ENCODE measurements at places on chromosomes 5 and 9.

DNA sequence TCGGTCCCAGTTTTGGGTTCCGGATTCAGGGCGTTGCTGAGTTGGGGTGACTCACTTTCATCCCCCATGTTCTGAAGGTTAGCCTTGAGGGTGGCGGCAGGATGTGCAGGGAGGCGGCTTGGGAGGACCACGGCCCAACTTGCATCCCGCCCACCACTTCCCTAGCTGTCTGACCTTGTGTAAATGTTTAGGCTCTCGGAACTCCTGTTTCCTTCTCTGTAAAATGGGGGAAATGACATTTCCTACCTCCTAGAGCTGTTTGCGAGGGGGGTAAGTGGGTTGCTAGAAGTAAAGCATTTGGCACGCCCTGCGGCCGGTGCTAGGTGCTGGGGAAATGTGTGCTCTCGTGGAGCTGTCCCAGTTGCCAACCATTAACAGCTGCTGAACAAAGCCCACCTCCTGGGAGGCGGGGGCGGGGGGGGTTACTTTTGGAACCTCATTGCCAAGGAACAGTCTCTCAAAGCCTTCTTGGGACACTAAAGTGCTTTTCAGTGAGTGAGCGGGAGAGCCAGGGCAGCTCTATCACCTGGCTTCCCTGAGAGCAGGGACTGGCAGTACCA is 27.5 kb downstream of the PTGES2 start:
- peaks cover 32% of the 10 kb centered on the region for H3K36me3 ChIP-seq
- H3K4me1 ChIP-seq, result peaks cover 61% of the 10 kb centered on the region
- H3K27ac ChIP-seq, result peak overlapping the region; percentile 54
- DNase-seq, result no peak
- no peak overlapping the region for H3K4me3 ChIP-seq

DNA sequence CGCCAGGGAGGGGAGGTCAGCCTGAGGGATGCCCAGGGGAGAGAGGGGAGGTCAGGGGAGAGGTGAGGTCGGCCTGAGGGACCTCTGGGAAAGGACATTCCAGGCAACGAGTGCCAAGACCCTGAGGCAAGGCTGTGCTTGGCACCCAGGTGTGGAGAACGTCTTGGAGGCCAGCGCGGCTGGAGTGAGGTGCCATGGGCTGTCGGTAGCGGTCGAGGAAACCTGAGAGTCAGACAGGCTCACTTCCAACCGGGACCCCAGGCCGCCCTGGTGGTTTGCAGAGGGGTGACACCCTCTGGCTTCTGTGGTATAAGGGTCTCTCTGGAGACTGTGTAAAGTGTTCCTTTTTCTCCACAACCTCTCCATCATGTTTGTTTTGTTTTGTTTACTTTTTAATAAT is 82.9 kb downstream of the CACNA1B start:
- no peaks in the 10 kb centered on the region for H3K4me1 ChIP-seq

- no peak overlapping the region for H3K4me3 ChIP-seq
- no peaks in the 10 kb centered on the region for H3K4me1 ChIP-seq
Measured at GRCh38 chr5:51033215-51033614, 350.0 kb upstream of the ISL1 start.

DNA sequence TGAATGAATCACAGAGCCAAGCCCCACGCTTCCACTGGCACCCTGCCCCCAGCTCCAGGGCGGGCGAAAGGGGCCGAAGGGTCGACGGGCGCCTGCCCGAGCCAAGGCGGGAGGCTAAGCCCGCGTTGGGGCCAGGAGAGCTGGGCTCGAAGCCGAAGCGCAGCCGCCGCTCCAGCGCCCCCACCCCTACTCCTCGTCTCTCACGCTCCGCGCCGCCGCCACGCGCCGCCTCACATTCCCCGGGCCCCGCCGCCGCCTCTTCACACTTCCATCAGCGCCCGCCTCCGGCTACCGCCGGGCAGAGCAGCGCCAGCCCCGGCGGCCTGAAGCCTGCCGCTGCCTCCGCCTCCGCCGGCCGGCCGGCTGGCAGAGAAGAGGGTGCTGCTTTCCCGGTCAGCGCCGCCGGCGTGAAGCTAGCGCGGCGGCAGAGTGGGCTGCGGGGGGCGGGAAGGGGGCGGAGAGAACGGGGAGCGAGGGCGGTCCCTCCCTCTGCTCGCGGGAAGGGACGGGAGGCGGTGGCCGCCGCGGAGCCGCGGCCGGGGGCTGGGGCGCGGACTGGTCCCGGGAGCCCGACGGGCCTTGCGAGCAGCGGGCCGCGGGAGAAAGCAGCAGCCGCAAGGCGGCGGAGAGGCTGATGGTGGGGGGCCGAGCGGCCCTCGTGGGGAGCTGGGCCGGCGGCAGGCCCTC is at the start of gene HOMER1:
Gene HOMER1 (minus strand): TSS at position 431 of the 687 bp plus-strand sequence. CDS start 1,360 bp downstream, outside the sequence.
- H3K36me3 ChIP-seq, result no peaks in the 10 kb centered on the region
- no peaks in the 10 kb centered on the region for H3K27me3 ChIP-seq
- H3K4me1 ChIP-seq, result peaks cover 17% of the 10 kb centered on the region

GRCh38 chr9:37082214-37082765 is 38.1 kb upstream of the ZCCHC7 start:
- no peak overlapping the region for H3K27ac ChIP-seq
- H3K36me3 ChIP-seq, result peaks cover 10% of the 10 kb centered on the region
- no peak overlapping the region for H3K4me3 ChIP-seq
- peak; percentile 17 for DNase-seq

GRCh38 chr5:102596951-102597350 is 98.2 kb upstream of the SLCO6A1 start:
- DNase-seq, result no peak
- H3K27ac ChIP-seq, result no peak overlapping the region
- H3K4me1 ChIP-seq, result peaks cover 8% of the 10 kb centered on the region
- no peaks in the 10 kb centered on the region for H3K36me3 ChIP-seq
- no peak overlapping the region for H3K4me3 ChIP-seq

- no peak overlapping the region for H3K4me3 ChIP-seq
- H3K36me3 ChIP-seq, result no peaks in the 10 kb centered on the region
- DNase-seq, result no peak
- no peaks in the 10 kb centered on the region for H3K27me3 ChIP-seq
- no peak overlapping the region for H3K27ac ChIP-seq
Measured at GRCh38 chr5:29379619-29380018, 1813.9 kb upstream of the CDH6 start.

DNA sequence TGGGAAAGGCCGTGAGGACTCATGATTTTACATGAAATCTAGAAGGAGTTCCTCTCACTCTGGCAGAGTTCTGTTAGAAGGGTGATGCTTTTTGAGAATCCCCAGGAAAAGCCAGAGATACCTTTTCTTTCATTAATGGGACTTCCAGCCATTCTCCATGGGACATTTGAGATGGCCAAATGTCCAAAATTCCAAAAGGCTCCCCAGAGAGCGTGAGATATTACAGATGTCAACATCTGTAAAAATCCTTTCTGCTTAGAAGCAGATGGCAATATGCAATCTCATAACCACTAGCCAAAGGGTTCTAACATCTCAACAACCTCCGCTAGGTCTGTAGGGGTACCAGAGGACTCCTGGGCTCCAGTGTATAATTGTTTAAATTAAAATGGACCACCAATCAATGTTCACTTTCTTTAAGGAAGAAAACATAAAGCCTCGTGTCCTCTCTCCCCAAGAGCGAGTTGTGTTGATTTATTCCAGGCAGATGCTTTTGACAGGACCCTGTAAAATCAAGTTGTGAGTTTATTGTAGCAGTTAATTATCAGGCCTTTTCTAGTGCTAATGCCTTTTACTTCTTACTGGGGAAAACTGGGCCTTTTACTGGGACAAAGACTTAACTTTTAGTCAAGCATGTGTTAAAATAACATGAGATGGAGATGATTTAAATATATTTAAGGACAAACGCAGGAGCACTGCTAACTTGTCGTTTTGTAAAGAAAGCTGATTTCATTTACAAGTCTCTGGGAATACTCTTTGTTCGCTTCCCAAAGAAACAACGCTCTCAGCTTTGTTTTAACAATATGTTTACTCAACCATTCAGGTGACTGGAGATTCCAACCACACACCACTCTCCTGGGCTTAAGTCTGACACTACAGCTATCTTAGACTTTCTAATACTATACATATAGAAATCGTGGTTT is 4.8 kb downstream of the GAS1 start:
- DNase-seq, result no peak
- H3K27me3 ChIP-seq, result peaks cover 36% of the 10 kb centered on the region
- H3K36me3 ChIP-seq, result no peaks in the 10 kb centered on the region

DNA sequence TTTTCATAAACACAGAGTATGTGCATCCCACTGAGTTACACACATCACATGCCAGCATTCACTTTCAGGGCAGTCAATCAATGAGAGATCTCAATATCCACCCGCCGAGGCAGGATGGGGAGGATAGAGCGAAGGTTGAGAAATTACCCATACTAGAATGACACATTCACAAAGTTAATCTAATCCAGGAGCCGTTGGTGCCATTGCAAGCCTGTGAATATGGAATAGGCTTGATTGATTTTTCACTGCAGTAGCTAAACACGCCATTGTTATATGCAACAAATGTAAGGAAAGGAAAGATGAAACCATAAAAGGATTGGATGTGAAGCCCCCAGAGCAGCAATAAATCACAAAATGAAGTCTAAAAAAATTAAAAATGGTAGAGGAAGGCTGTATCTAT is 167.9 kb upstream of the GPR151 start:
- H3K36me3 ChIP-seq, result no peaks in the 10 kb centered on the region
- no peak overlapping the region for H3K27ac ChIP-seq
- no peaks in the 10 kb centered on the region for H3K4me1 ChIP-seq
- DNase-seq, result no peak
- no peaks in the 10 kb centered on the region for H3K27me3 ChIP-seq
- no peak overlapping the region for H3K4me3 ChIP-seq

- no peaks in the 10 kb centered on the region for H3K4me1 ChIP-seq
- no peaks in the 10 kb centered on the region for H3K27me3 ChIP-seq
- H3K27ac ChIP-seq, result no peak overlapping the region
- no peak overlapping the region for H3K4me3 ChIP-seq
- H3K36me3 ChIP-seq, result no peaks in the 10 kb centered on the region
Measured at GRCh38 chr5:143931986-143932385, 120.0 kb downstream of the HMHB1 start.

- DNase-seq, result no peak
- H3K27me3 ChIP-seq, result no peaks in the 10 kb centered on the region
- no peaks in the 10 kb centered on the region for H3K4me1 ChIP-seq
- H3K4me3 ChIP-seq, result no peak overlapping the region
Measured at GRCh38 chr5:15183520-15183919, 311.9 kb upstream of the ANKH start.

- no peak overlapping the region for H3K4me3 ChIP-seq
- no peak for DNase-seq
- no peaks in the 10 kb centered on the region for H3K27me3 ChIP-seq
- no peak overlapping the region for H3K27ac ChIP-seq
- H3K4me1 ChIP-seq, result no peaks in the 10 kb centered on the region
- H3K36me3 ChIP-seq, result no peaks in the 10 kb centered on the region
Measured at GRCh38 chr5:150340614-150341255, 16.8 kb upstream of the TCOF1 start.

- no peaks in the 10 kb centered on the region for H3K27me3 ChIP-seq
- H3K27ac ChIP-seq, result no peak overlapping the region
- no peak overlapping the region for H3K4me3 ChIP-seq
- peak; percentile 60 for DNase-seq
Measured at GRCh38 chr9:132268725-132269352, 85.9 kb downstream of the SETX start.

DNA sequence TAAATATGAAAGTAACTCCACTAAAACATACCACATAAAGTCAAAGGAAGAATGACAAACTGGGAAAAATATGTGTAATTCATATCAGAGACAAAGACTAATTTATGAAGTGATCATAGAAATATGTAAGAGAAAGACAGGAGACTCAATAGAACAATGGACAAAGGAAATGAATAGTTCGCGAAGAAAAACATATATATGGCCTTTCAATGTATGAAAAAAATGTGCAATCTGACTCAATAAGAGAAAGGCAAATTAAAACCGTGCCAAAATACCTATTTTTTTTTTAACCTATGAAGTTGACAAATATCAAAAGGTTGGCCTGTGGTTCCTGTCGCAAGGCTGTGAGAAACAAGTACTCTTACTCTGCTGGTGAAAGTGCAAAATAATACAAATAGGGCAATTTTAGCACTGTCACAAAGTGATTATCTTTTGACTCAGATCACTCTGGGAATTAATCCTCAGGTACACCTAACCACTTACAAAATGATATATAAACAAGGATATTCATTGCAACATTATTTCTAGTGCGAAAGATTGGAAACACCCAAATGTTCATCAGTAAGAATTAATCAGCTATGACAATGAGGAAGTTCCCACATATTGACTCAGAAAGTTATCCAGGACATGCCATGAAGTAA is 3.7 kb downstream of the C9 start:
- no peak overlapping the region for H3K4me3 ChIP-seq
- no peaks in the 10 kb centered on the region for H3K4me1 ChIP-seq
- no peaks in the 10 kb centered on the region for H3K27me3 ChIP-seq
- no peaks in the 10 kb centered on the region for H3K36me3 ChIP-seq
- H3K27ac ChIP-seq, result no peak overlapping the region

- no peak overlapping the region for H3K4me3 ChIP-seq
- no peak overlapping the region for H3K27ac ChIP-seq
- no peak for DNase-seq
- no peaks in the 10 kb centered on the region for H3K4me1 ChIP-seq
Measured at GRCh38 chr9:76257311-76257710, 136.9 kb downstream of the RFK start.

DNA sequence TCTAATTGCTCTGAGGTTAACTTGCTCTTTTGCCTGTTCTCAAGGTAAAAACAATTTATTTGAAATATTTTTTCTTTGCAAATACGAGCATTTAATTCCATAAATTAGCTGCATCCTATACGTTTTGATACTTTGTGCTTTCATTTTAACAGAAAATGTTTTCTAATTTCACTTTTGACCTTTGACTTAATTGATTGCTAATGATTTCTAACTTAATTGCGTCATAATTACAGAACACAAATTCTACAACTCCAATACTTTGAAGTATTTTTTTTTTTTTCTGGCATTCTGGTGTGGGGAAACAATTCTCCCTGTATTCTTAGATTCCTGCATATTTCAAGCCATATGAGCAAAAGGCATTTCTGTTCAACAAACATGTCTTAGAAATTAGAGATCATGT is 134.0 kb downstream of the ISOC1 start:
- DNase-seq, result no peak
- no peak overlapping the region for H3K4me3 ChIP-seq
- H3K27me3 ChIP-seq, result no peaks in the 10 kb centered on the region

DNA sequence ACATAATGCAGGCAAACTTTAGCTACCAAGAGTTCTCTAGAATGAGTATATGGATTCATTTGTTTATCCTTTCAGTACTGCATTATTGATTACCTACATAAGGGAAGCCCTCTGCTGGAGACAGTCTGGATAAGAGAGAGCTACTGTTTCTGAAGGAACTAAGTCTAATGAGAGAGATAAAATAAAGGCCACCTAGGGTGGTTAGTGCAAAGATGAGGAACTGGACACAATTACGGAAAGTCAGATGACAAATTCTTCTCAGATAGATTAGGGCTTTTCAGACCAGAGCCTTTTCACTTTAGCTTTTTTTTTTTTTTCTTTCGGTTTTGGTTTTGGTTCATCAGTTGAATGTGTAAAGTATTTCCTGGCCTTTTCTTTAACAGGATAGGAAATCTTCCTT is 31.3 kb downstream of the ISOC1 start:
- H3K36me3 ChIP-seq, result no peaks in the 10 kb centered on the region
- no peak for DNase-seq
- peak overlapping the region; percentile 8 for H3K4me3 ChIP-seq
- H3K27ac ChIP-seq, result no peak overlapping the region

All from CD8-positive, alpha-beta memory T cell (primary cell).